Stimulated activated CD8-positive, alpha-beta memory T cell treated with anti-CD3 and anti-CD28 coated beads, Interleukin-4, amount 100 ng/mL, for 4 hours (primary cell): ENCODE measurements at places on chromosomes 3 and 15.

DNA sequence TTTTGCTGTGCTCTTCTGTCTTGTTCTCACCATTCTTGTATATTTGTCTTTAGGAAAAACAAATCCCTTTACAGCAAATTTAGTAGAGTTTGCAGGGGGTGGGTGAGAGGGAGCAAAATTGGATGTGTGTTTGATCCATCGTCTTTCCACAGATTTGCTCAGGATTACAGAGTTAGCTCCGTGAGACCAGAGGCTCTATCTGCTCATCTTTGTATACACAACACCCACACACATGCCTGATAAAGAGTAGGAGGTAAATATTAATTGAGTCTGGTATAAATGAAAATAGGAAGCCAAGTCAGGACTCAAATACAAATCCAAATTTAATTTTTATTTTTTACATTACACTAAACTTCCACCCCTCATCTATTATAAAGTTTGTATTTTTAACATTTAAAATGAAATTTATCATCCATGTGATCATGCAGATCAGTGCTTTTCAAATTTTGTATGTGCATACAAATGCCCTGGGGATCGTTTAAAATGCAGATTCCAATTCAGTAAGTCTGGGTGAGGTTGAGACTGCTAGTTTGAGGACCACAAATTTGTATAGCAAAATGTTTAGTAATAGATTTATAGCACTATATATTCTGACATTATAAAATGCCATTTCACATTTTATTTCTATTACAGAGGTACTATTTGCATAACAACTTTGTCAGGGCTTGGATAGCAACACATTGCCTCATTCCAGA lies 326.7 kb downstream of the LSAMP start:
- no peak for DNase-seq

DNA sequence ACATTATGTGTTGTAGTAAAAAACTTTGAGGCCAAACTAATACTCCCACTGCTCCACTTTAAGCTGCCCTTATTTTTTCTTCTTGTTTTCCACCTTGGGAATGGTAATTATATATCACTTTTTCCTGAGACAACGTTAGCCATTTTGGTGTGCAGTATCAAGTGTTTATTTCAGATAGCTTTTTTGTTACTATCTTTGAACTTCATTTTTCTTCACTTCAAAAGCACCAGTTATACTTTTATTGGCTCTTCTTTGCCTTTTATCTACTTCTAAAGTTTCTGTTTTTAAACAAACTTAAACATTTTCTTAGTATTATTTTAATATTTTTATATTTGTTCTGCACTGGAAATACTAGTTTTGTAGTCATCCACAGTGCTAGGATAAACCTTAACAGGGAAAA lies 6.5 kb downstream of the TOPAZ1 start:
- DNase-seq = no peak

DNA sequence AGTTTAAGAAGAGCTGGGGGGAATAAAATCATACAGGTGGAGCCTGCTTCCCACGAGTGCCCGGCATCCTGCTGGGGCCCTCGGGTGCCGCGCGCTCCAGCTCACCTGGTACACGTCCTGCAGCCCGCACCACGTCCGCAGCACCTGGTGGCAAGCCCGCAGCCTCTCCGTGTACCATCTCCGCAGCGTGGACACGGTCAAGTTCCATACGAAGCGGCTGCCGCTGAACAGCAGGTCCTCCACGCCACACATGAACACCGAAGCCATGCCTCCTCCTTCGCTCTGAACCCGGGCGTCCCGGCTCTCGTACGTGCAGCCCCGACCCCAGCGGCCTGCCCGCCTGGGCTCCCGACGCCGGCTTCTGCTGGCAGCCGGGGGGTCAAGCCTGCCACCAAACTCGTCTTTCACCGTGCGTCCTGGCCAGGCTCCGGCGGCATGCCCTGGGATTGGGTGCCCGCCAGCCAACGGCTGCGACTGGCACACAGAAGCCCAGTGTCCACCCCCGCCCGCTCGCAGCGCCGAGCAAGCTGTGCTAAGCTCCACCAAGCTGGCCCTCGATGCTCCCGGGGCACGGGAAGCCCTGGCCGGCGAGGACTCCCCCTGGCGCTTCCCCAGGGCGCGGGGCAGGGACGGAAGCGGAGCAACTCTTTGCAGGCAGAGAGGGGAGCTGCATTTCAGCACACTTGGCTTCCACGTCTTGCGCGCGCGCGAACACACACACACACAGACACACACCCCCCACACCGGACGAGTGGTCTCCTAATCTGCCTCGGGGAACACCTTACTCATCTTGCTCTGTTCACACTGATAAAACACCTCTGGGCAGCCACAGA lies at the start of gene FRMD4B:
TSS of gene FRMD4B (minus strand) at position 366 of the 833 bp plus-strand sequence. CDS start at position 267, 99 bp downstream.
- no peak for DNase-seq

DNA sequence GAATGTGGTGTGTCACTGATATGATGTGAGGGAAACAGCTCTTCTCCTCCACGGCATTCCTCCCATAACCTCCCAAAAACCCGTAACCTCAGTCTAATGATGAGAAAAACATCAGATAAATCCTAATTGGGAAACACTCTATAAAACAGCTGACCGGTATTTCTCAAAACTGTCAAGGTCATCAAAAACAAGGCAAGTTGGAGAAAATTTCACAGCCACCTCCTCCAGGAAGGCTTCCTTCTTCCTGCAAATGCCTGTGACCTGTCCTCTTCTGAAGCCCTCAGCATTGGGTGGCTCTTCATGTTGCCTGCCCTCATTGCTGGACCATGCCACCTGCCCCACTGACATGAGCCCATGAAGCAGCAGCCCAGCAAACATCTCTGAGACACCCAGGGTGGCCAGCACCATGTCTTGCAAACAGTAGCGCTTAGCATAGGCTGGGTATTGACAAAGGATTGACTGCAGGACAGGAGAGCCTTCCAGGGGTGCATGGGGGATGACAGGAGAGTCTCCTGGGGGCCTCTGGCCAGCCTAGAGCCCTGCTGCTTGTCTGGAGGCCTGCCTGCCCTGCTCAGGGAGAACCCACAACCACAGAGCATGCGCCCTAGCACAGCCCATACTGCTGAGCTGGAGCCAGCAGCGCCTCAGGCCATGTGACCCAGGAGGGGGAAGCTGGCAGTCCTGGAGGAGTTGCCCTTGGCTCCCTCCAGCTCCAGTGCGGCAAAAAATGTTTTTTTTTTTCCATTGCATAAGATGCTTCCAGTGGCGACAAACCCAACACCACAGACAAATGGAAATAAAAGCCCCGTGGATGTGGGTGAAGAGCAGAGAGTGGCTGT lies 49.7 kb downstream of the XXYLT1 start:
- no peak for DNase-seq

DNA sequence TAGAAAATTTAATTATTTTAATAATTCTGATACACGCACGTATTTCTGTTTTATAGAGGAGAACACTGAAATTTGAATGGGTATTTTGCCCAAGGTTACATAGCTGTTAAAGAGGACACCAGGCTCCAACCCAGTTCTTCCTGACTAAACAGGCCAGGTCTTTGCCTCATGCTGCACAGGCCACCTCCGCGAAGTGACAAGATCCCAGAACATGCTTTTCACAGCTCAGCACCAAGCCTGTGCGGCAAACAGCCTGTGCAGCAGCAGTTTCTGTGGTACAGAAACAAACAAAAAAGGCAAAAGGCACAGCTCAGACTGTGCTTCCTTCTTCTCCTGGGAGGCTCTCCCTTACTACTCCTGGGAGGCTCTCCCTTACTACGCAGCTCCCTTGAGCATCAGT lies 6.5 kb downstream of the FOXL2 start:
- DNase-seq = no peak
